ENCODE measurements at places on chromosomes 1 and 21.

DNA sequence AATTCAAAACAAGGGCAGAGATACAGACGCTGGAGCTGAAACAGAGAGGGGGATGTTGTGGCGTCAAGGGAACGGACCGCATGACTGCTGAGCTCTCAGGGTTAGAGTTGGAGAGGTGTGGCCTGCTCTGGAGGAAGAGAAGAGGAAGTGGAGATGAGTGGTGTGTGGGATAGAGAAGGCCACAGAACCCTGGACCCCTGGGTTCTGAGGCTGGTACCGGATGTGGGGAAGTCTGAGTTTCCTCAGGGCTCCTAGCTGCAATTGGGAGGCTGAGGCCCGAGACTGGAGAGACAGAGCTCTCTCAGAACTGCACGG lies 1.8 kb downstream of the BCAN start:
- DNase-seq: no peak

DNA sequence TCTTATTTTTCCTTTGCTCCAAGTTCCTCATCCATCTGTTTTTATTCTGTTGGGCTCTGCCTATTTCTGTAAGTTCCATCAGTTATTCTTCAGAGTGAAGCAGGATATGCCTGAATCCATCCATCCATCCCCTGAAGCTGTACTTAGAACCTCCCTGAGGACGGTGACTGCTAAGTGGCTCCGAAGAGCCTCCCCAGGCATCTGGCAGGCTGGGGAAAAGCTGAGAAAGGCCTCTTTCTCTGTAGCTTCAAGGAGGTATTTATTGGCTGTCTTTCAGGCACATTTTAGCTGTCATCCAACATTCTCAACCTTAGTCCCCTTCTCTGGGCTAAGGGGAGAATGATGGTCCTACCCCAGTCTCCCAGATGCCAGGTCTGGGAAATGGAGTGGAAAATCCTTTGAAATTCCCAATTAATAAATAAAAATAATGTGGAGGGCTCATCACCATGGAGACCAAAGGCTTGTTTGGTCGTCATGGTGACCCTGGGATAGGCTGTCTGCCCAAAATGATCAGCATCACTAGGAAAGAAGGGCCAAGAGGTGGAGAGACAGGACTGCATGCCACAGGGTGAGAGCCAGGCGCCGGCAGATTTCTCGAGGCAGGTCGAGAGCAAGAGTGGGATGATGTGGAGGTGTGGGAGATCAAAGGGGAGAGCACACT lies 82.0 kb downstream of the UBIAD1 start:
- no peak for DNase-seq

GRCh38 chr1:76075188-76075489 lies 593 bp downstream of the ST6GALNAC3 start:
- no peak for DNase-seq

DNA sequence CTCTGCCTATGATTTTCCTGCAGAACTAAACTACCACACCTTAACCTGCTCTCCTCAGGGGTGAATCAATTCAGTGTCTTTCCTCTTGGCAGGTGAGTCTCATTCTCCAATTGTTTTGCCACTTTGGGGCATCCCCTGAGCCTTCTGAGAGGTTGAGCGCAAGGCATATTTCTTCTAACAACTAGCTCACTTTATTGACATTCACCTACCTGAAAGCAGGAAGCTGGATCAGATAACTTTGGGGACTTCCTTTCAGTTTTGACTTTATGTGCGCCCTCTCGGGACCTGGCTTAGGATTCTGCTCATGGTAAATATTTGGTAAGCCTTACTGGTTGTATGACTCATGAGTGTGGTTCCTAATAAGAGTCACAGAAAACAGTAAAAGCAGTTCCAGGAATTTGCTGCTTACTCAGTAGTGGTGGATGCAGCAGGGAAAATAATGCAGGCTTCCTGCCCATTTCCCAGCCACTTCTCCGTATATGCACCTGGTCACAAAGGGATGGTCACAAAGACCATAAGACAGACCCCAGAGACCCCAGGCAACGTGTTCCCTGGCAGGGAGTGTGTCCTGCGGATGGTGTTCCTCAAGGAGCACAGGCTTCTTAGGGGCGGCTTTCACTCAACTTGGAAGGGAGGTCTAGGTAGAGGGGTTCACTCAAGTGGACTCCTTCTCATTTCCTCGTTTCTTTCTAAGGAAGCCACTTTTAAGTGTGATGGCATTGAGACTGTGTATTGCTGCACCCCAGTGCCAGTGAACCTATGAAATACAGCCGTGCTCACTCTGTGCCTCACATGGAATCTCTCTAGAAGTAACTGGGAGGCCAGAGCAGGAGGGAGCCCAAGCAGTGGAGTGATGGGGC lies 22.0 kb upstream of the BATF3 start:
- DNase-seq: peak; percentile 52

GRCh38 chr1:31759298-31760023 lies 4.7 kb downstream of the ADGRB2 start:
- no peak for DNase-seq

DNA sequence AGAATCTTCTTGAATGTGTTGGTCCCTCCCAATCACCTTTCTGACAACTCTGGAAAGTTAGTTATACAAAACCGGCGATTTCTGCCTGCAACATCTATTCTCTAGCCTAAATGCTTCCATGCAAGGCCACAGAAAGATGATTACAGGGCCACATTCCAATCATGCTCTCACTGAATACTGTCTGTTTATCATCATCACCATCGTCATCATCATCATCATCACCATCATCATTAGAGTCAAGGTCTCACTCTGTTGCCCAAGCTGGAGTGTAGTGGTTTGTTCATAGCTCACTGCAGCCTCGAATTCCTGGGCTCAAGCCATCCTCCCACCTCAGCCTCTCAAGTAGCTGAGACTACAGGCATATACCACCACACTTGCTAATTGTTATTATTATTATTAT lies 521.2 kb upstream of the DAB1 start:
- DNase-seq: no peak

- DNase-seq: no peak
These were observed 1.3 kb downstream of the INAVA start for GRCh38 chr1:200895801-200896530.

- DNase-seq: no peak
These were observed 100.0 kb downstream of the SLC25A24 start for GRCh38 chr1:108100148-108100547.
